ENCODE measurements at places on chromosomes 1 and 21.

- DNase-seq, result peak; percentile 16
Measured at GRCh38 chr1:46219551-46220520, 16.7 kb downstream of the LURAP1 start.

GRCh38 chr1:25688390-25689119, 72.0 kb downstream of the MAN1C1 start:
- DNase-seq, result peak; percentile 60

DNA sequence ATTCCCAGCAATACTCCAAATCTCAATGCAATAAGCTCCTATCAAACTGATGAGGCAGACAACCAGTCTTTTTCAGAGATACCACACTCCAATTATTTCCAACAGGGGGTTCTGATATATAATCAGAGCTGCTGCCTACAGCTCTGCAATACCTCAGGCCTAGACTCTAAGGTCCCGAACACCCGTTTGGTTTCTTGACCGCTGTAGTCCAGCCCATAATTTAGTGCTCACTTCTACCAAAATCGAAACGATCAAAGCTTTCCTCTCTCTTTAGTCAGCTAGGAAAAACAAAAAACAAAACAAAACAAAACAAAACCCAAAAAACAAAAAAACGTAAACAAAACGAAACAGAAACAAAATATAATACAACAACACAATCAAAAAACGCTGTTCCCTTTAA, 453.0 kb downstream of the NEGR1 start:
- DNase-seq, result no peak

GRCh38 chr1:173043253-173043652, 7.5 kb downstream of the TNFSF18 start:
- no peak for DNase-seq

- no peak for DNase-seq
Measured at GRCh38 chr1:27109103-27109822, 45.7 kb downstream of the SLC9A1 start.

GRCh38 chr1:69411617-69412016, 156.1 kb upstream of the LRRC7 start:
- DNase-seq, result no peak

DNA sequence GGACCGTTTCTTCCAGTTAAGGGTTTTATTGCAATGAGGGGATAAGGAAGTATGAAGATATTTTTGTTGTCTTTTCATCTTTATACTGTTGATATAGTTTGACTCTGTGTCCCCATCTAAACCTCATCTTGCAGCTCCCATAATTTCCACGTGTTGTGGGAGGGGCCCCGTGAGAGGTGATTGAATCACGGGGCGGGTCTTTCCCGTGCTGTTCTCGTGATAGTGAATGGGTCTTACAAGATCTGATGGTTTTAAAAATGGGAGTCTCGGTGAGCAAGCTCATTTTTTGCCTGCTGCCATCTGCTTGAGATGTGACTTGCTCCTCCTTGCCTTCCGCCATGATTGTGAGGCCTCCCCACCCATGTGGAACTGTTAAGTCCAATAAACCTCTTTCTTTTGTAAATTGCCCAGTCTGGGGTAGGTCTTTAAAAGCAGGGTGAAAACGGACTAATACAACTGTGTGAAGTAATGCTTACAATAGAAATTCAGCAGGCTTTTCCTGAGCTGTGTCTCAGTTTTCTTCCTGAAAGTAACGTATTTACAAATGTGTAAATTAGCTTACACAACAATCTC, 377.3 kb downstream of the SIPA1L2 start:
- DNase-seq, result no peak

DNA sequence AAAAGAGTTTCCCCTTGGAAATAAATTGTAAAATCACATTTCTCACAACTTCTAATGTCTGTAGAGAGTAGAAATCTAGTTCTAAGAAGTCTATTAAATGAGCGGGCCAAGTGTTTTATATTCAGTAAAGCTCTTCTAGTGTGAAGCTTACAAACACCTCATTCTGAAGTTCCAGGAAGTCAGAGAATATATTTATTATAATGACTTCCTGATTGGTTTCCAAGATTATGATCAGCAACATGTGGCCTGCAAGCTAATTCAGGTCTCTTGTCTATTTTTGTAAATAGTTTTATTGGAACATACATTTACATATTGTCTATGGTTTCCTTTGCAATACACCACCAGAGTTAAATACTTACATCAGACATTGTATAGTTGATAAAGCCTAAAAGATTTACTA, 603.9 kb downstream of the AMY1C start:
- DNase-seq, result no peak

- DNase-seq, result no peak
Measured at GRCh38 chr1:1173061-1173792, 453 bp upstream of the TTLL10 start.

DNA sequence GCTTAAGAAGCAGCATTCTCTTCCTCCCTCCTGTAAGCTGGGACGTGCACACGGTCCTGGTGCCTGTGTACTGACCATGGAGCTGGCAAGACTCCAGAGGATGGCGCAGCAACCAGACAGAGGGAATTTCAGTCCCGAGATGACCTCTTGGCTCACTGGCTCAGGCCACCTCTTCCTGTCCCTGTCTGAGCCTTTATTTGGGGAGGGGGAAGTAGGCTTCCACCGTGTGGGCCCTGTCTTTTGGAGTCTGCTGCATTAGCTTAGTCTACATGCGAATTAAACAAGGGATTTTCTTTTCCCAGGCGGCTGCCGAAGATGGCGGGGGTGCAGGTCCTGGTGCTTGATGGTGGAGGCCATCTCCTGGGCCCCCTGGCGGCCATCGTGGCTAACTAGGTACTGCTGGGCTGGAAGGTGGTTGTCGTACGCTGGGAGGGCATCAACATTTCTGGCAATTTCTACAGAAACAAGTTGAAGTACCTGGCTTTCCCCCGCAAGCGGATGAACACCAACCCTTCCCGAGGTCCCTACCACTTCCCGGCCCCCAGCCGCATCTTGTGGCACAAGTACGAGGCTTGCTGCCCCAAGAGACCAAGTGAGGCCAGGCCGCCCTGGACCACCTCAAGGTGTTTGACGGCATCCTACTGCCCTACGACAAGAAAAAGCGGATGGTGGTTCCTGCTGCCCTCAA, 10.2 kb downstream of the IL24 start:
- no peak for DNase-seq

- no peak for DNase-seq
Measured at GRCh38 chr1:212440419-212440818, 7.7 kb downstream of the NENF start.

- no peak for DNase-seq
Measured at GRCh38 chr21:40166291-40166843, 299.1 kb downstream of the PCP4 start.

DNA sequence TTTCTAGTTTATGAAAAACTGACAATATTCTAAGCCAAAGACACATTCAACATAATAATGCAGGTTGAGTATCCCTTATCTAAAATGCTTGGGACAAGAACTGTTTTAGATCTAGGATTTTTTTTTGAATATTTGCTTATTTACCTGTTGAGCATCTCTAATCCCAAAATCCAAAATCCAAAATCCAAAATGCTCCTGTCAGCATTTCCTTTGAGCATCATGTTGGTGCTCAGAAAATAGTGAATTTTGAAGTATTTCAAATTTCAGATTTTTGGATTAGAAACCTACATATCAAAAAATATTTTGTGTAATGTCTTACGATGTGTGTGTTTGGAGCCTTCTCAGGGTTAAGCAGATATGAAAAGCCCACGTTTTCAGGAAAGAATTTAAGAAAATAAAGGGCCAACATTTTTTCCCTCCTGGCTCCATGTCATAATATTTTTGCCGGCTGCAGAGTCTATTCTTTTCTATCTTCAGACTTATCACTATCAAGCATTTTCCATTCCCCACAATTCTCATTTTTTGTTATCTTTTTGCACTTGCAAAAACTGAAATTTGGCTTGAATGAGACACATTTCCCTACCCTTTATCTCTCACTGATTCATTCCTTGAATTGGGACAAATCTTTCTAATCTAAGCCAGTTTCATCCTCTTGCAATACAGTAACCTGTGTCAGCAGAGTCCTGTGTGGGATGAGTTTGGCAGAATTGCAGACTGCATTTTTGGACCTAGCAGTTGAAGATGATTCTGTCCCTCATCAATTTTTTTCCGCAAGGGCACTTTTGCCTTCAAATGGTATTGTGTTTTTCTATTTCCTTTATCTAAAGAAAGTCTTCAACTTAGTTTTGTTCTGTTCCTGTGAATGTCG, 233.9 kb downstream of the DISC1 start:
- DNase-seq, result no peak

DNA sequence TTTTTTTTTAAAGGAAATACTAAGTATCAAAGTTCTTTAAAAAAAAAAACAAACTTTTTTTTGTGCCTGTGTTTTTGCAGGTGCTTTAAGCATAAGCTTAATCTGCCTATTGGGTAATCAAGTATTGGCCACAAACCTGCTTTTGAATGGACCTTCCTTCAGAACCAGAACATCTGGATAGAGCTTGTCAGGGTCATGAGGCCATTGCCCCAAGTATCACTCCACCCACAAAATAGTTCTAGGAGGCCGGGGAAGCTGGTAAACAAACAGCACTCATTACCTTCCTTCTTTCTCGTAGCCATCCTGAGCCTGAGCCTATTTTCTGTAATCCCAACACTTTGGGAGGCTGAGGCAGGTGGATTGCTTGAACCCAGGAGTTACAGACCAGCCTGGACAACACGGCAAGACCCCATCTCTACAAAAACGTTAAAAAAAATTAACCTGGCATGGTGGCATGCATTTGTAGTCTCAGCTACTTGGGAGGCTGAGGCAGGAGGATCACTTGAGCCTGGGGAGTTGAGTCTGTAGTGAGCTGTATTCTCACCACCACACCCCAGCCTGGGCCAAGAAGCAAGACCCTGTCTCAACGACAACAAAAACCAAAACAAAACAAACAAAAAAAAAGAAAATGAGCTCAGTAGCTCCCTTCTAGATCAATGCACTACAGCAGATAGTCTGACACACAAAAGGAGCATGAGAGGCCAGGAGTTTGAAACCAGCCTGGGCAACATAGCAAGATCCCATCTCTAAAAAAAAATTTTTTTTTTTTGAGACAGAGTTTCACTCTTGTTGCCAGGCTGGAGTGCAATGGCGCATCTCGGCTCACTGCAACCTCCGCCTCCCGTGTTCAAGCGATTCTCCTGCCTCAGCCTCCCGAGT, 34.1 kb upstream of the EPS15 start:
- no peak for DNase-seq

- no peak for DNase-seq
Measured at GRCh38 chr1:203072002-203072602, 13.7 kb downstream of the MYOG start.

DNA sequence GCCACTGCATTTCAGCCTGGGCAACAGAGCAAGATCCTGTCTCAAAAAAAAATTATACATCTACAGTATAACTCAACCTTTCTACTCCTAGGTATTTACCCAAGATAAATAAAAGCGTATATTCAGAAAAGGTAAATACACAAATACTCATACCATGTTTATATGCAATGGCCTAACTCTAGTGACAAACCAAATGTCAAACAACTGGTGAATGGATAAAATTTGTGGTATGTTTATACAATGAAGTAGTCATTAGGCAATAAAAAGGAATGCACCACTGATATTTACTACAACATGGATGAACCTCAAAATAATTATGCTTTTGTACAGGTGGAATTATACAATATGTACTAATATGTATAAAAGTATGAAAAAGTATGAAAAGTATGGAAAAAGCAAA, 174.2 kb upstream of the GORAB start:
- no peak for DNase-seq

- peak; percentile 82 for DNase-seq
Measured at GRCh38 chr1:118788463-118788862, 199.7 kb downstream of the TBX15 start.

DNA sequence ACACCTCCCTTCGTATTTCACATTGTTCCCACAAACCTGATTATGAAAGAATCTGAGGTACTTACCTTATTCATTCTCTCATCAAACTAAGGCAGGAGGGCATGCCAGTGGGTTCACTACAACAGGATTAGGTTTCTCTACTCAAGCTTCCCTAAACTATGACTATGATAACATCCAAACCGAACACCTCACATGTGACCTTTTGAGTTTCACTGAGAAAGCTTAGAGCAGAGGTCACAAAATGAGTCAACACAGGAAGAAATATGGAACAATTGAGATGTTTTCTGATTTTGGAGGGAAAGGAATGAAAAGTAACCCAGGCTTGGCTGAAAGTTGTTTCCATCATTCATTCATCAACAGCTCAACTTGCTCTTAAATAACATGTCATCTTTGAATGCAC, 24.1 kb downstream of the UBR4 start:
- DNase-seq, result no peak

DNA sequence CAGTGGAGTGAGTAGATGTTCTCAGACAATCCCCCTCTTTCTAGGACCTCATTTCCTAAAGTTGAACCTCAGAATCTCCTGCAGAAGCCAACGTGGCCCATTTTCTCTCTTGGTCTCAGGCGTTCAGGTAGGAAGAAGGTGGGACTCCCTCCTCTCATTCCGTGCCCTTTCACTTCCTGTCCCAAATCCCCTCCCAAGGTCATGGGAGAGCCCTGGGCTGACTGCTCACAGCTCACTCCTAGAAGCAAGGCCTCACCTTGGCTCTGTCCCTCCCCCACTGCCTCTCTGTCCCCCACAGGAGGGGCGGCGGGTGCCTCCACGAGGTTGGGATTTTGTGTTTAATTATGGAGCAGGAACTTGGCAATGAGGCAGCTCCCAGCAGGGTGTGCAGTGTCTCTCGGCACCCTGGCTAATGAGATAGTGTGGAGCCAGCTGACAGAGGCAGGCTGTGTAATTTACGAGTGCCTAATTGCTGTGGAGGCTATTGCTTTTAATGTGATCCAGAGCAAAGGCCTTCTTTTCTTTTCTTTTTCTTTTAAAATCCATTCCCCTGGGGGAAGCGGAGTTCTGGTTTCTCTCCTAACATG, 9.1 kb upstream of the CDK18 start:
- peak; percentile 89 for DNase-seq

DNA sequence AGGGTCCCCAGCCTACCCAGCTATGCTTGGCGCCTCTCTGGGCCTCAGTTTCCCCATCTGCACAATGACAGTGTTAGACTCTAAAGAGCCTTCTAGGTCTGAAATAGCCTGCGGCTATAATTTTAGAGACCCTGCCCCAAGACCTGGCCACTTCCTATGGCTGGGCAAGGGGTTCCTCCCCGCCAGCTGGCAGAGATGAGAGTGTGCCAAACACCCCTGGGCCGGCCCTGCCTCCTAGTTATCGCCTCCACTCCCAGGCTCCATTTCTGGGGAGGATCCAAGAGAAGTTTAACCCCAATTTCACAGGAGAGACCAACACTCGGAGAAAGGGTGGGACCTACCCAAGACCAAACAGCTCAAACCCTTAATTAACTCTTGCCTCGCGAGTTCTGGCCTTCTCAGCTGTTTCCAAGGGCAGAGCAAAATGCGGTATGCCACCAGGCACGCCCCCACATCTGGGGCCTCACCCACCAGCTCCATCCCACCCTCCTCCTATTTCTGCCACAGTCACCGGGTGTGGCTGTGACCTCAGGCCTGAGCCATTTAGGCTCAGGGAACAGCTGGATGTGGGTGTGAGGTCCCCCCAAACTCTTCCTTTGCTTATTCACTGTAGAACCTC, 35.7 kb downstream of the TTC39A start:
- no peak for DNase-seq

GRCh38 chr1:162561616-162562469, at the start of gene UAP1:
Gene UAP1 (plus strand): TSS chr1:162561722. CDS start chr1:162566069, 4,347 bp downstream.
- peak; percentile 27 for DNase-seq

Data from NCI-H2171 treated with DMSO at 0.1 percent for 48 hours (cell line).